ENCODE measurements at places on chromosomes 1 and 21.
A peak's percentile ranks its signal among the peaks of the same experiment; 100 is the strongest.

DNA sequence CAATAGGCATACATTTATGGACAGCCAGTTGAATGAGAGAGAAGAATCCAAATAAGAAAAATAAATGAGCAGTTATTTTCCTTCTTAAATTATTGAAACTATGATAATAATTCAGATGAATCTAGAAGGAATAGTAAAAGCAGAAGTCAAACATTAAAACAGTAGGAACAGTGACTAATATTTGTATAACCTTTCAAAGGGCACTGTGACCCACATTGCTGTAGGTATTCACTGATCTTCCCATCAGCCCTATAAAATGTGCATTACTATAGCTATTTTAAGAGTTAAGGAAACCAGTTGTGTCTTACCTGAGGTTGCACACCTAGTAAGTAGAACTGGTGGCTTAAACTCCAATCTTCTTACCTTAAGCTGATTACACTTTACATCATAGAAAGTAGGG is 102.8 kb upstream of the ARTN start:
- DNase-seq: no peak

DNA sequence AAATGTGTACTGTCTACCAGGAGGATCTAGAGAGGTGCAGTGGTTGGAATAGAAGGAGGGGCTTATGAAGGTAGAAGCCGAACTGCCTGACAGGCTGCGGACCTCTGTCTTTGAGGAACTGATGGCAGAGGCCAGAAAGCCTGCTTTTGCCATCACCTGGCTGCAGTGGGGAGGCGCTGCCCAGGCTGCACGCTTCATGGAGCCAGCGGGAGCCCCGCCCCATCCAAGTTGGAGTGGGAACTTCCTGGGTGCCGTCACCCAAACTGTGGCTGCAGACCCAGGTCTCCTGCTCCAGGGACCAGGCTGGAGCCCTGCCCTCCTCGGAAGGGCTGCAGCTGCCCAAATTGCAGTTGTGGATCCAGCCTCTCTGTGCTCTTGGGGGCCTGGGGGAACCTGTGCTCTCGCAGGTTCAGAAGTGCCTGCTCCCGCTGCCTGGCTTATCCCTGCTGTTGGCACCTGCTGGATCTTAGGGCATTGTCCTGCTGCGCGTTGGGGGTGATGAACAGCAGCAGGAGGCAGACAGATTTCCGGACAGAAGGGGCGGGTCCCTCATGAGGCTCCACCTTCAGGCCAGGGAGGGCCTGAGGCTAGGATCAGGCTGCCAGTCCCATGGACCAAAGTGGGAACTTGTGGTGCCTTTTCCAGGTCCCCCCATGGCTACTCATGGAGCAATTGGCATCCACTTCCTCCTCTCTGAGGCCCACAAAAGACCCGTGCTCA is 118.0 kb upstream of the PLPPR4 start:
- no peak for DNase-seq

- DNase-seq: no peak
Measured at GRCh38 chr1:33758698-33759097, 105.2 kb upstream of the HMGB4 start.

- no peak for DNase-seq
Measured at GRCh38 chr1:119366424-119366823, 2.2 kb upstream of the HAO2 start.

DNA sequence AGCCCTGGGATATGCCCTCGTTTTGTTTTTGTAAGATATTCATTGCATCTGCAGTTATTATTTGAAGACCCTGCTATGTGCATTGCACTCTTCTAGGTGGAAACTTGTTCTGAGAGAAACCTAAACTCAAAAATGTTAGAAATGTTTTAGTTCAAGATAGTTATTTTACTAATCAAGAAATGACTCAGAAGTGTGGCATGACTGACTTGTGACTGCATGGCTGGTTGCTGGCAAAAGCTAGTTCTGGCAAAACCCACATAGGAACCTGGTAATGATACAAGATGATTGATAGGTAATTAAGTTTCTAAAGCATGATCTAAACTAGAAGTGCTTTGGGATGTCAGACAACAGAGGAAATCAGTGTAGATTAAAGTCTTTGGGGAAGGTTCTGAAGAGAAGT is 33.8 kb upstream of the NFASC start:
- no peak for DNase-seq

- DNase-seq: no peak
Measured at GRCh38 chr1:63073309-63074306, 248.8 kb upstream of the FOXD3 start.

- no peak for DNase-seq
Measured at GRCh38 chr1:39003794-39004193, 12.7 kb downstream of the AKIRIN1 start.

DNA sequence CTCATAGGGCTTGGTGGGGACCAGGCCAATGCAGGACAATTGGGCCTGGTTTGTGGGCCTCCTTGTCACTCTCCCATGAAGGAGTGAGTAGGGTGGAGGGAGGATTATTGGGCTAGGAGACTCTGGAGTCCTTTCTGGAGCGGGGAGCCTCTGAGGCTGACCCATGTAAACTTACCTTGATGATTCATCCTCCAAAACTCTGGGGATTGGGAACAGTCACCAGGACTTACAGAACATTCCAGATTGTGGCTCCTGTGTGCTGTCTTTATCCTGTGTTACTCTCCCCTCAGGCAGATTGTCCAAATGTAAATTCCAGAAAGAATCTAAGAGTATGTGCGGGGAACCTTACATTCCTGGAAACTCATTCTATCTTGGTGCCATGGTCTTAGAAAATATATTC is 197.6 kb downstream of the CAMTA1 start:
- no peak for DNase-seq

DNA sequence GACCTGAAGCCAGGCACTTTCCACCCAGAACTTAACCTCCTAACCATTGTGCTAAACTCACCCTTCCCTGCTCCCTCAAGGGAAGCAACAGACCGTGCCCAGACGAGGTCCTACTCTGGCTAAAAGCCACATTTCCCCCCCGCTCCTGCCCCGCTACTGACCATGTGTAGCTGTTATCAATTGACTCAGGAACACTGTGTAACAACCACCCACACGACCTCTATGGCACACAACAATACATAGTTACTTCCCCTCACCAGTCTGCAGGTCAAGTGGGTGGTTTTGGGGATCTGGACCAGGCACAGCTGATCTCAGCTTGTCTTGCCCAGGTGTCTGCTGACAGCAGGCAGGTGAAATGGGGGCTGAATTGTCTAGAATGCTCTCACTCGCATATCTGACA is 40.1 kb downstream of the CAMK2N1 start:
- DNase-seq: no peak

DNA sequence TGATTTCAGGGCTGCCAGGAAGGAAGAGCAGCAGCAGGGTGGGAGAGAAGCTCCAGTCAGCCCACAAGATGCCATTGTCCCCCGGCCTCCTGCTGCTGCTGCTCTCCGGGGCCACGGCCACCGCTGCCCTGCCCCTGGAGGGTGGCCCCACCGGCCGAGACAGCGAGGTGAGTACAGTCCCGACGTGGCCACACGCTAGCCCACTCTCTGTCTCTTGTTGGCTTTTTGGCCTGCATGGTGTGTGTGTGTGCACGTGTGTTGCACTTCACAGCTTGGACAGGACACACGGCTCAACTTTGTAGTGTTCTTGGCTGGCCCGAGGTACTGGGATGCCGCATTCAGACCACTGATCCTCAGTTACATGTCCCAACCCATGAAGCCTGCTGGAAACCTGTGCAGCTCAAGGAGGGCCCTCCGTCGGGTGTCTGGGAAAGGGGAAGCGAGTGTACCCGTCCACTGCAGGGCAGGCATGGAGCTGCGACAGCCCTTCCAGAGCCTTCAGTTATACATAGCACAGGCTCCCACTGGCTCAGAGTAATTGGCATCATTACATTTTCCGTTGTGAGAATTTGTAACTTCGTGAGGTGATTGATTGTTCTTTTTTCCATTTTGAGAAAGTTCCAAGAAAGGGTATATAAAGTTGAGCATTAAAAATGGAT is 454 bp downstream of the CORT start:
- no peak for DNase-seq

DNA sequence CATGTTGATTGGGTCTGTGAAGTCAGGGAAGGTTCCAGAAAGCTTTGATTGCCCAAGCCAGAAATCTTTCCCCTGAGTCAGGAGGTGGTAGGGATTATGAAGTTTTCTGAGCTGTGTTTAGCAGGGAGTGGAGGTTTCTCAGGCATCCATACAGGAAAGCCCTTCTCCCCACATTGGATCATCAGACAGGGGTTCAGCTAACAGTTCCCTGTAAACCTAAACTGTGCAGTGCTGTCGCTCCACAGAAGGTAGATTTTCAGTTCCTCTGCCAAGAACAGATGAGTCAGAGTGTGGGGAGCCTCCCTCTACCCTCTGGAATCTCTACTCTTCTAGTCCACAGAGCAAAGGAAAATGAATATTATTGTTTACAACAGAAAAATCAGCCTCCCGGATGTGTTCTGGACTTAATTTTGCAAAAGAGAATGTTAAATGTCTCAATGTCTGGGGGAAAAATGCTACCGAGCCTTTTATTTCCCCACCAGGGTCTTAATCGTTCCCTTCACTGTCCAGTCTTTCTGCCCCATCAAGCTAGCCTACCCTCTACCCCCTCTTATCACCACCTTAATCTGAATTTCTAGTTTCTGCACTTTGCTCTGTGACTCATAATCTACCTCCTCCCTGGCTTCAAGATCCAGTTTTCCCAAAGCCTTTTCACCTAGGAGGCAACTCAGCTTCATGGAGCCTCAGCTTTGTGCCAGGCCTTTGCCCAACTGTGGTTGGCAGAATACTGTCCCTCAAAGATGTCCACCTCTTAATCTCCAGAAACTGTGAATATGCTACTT is 355.6 kb downstream of the PRDM2 start:
- DNase-seq: no peak

- no peak for DNase-seq
Measured at GRCh38 chr1:235078480-235079381, 49.9 kb downstream of the TOMM20 start.

- DNase-seq: no peak
Measured at GRCh38 chr1:147820761-147821297, 60.4 kb upstream of the GJA5 start.

GRCh38 chr1:108877348-108878159 is 769 bp downstream of the GPSM2 start:
- peak; percentile 24 for DNase-seq

GRCh38 chr1:12604114-12604874 is 13.7 kb downstream of the DHRS3 start:
- DNase-seq: no peak

DNA sequence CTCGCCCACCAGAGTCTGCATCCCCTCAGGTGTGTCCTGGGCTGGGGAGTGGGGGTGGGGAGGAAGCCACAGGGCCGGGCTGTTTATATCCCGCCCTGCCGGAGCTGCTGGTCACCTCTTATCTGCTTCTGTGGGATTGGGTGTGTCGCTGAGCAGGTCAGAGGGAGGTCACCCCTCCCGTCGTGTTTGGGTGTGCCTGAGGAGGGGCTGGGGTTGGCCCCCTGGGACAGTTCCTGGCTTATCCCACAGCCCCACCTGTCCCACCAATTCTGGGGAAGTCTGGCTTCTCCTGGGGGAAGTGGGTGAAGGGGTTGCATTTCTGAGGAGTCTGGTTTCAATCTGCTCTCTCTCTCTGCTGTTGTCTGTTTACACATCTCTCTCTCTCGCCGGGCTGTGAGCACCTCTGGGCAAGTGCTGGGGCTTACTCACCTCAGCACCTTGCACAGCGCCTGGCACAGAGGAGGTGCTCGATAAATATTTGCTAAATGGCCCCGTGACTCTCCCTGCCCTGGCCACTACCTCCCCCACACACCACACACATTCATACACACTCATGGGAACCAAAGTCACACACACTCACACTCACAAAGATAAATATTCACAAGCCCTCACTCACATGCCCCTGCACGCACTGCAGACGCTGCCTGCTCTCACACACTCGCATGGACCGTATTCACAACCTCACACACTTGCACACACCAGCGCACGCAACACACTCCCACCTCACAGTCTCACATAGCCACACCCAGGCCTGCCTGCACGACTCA is 8.3 kb downstream of the ELF3 start:
- DNase-seq: no peak

DNA sequence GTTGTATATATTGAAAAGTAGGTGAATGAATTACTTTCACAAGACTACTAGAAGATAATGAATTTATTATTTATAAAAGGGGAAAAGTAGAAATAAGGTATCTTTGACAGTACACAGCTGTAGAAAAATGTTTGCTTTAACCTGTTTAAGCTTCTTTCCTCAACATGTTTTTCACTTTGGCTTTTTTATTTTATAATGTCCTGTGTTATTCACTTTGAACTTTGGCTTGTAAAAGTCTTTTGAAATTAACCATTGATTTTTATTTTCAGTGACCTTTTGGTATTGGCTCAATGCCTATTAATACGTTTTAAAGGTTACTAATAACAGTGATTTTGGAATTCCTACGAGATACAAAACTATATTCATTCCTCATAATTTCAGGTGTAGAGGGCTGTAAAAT is 57.7 kb upstream of the MPC2 start:
- DNase-seq: no peak

- no peak for DNase-seq
Measured at GRCh38 chr1:228842094-228842775, 107.0 kb downstream of the RHOU start.

- no peak for DNase-seq
Measured at GRCh38 chr1:241401156-241401555, 44.2 kb upstream of the RGS7 start.

DNA sequence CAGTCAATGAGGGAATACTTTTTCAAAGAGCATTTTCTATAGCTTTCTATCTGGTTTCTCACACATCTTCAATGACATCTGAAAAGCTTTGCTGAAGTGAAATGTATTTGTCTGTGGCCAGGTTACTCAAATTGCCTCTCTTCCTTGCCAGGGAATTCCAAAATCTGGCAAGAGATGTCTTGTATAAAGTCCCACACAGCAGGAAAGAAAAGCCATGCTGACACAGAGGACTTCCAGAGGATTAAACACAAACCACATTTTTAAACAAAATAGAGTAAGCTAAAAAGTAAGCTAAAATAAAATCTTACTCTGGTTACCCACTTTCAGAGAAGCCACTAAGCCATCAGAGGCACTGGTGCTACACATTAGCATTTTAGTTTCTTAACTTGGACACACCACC is 93.1 kb upstream of the BCAR3 start:
- no peak for DNase-seq

GRCh38 chr1:61300899-61301298 is 218.5 kb downstream of the NFIA start:
- DNase-seq: no peak

GRCh38 chr1:73789965-73790364 is 408.0 kb downstream of the LRRIQ3 start:
- no peak for DNase-seq
